CD4-positive, alpha-beta T cell treated with Interferon alpha-2 for 1 hour (primary cell): ENCODE measurements at places on chromosomes 3 and 15.

- DNase-seq: no peak
Measured at GRCh38 chr15:41634072-41634626, 26.1 kb upstream of the MGA start.

DNA sequence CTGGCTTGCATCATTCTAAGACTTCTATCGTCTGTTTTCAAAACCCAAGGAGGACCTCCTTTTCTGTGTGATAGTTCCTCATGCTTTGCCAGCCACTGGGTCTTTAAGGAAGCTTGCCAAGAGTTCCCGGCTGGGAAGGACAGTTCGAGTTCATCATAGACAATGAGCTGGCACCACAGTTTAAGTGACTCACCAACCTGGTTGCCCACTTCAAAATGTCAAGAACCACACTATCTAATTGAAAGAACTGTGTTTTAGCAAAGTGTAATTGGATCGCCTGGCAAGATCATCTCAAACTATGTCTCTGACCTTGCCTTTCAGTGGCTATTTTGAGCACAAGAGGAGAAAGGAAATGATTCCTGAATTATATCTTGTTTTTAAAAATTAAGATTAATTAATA lies 27.9 kb downstream of the SOX2 start:
- DNase-seq: no peak

GRCh38 chr3:71485896-71486295 lies 97.6 kb downstream of the FOXP1 start:
- DNase-seq: no peak

DNA sequence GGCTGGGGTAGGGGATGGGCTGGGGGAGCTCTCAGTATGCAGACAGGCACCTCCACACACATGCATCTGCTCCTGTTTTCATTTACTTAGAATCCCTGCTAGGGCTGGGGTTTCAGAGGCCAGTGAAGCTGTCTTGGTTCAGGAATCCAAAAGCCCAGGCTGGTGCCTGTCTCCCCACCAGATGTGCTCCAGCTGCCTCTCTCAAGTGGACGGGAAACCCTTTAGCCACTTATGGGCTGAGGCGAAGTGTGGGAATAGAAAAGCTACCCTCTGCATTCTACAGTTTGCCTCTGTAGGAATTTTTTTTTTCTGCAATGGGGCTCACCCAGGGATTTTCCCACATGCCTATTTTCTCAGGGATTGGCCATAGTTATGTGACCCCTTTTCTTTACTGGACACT lies 72.5 kb downstream of the ATP2B2 start:
- DNase-seq: no peak

GRCh38 chr3:112569265-112569664 lies 7.4 kb downstream of the SLC35A5 start:
- DNase-seq: no peak

GRCh38 chr15:96326328-96327154 lies 4.0 kb upstream of the NR2F2 start:
- DNase-seq: no peak

DNA sequence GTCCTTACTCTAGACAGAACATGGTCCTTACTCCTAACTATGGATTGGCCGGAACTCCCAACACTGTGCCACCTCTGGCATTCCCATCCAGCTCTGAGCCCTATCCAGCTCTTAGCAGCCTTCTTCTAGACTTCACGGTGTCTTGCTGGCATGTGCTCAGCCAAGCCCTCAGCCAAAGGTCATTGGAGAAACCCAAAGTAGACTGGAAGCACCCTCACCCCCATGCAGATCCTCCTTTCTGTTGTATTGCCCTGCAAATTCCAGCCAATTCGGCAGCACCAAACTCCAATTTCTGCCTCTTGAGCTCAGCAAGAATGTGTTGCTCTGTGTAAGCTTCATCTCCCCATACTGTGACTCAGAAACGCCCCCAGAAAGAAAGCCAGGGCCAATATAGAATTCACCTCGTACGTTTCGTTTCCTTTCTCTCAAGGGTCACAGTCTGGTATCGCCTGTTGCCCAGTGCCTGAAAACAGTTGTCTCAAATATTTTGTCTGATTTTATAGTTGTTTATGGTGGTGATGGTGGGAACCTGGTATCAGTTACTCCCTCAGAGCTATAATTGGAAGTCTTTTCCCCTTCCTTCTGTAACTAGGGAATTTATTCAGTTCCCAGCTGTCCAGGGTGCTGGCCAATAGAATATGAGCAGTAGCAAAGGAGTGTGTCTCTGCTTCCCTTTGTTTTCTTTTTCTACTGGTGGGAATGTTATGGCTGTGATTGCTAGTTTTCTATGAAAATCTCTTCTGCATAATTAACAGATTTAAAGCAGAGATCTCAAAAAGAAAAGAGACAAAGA lies 28.4 kb upstream of the EPHB3 start:
- DNase-seq: no peak

DNA sequence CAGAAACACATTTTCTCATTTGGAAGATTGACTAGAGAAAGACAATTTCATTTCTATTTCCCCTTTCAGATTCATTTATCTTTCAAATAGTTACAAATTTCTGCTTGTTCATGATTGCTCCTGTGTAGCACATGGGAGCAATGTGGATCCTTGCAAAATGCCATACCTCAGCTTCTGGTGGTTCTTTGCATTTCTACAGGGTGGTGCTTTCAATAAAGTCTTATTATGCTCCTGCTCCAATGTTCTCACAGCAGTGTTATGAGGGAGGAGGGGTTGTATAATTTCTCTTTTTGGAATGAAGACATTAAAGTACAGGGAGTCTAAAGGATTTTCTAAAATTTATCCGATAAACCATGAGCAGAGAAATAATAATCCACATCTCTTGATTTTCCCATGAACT lies 280.1 kb upstream of the ATP10A start:
- no peak for DNase-seq

DNA sequence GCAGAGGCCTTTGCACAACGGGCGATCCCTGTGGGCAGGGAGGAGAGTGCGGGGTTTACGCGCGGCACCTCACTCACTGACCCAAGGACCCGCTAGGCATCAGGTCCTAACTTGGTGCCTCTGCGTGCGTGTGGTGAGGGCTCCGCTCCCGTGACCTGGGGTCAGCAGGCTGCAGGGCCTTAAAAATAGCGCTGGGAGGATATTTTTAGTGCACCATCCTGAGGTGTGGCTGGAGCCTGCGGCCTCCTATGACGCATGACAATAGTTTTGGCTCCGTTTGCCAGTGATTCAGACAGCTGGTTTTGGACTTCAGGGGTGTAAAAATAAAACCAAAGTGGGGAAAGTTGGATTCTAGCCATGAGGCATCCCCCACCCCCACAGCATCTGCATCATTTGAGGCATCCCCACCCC lies 139.0 kb downstream of the FAM43A start:
- DNase-seq: no peak

DNA sequence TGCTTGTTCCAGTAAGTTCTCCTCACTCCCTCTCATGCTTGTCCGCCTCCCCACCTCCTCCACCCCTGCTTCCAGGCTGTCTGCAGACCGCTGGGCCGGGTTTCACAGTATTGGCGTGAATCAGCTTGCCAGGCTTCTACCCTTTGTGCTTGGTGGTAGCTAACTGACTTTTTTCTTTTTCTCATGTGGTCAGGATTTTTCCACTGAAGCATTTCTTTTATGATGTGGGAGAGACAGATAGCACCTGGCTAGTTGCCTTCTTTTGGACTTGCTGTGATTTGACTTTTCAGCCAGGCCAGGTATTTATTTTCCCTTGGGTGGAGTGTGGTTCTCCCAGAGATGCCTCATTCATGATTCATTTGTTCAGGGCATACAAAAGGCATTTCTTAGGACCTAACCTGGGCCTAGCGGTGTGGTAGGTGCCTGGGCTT lies 60.6 kb downstream of the ST6GAL1 start:
- DNase-seq: no peak

GRCh38 chr15:68347392-68347791 lies 69.8 kb downstream of the FEM1B start:
- DNase-seq: no peak

GRCh38 chr3:49873623-49874022 lies 3.9 kb upstream of the CAMKV start:
- no peak for DNase-seq

GRCh38 chr15:58235961-58236360 lies 97.8 kb downstream of the AQP9 start:
- no peak for DNase-seq

GRCh38 chr3:116806351-116806750 lies 96.8 kb downstream of the TUSC7 start:
- DNase-seq: no peak

DNA sequence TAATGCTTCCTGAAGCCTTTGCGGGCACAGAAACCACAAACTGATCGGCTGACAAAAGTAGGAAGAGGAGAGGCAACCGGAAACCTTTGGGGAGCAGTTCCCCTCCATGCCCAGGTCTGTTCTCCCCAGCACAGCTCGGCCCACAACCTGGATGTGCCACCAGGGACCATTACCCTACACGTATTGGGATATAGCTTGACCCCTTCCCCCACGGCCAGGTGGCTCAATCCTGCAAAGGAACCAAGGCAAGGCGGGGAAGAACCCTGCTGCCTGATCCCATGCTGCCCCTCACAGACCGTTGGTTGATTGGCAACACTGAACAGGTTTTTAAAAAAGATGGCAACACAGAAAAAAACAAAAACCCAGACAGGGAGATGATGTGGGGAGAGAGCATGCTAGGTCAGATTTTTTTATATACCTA lies 19.7 kb upstream of the TCAIM start:
- no peak for DNase-seq
